ENCODE measurements at places on chromosomes 5 and 9. TPM values are rescaled to one million over a fixed set of nuclear protein-coding genes. Genes with fewer than 3 reads are reported as not detected.

Gene STC2
- not detected for polyA plus RNA-seq

Gene ADGRD2
- not detected for polyA plus RNA-seq

Gene SLC2A6
- polyA plus RNA-seq: 108 TPM

Gene LCP2
- polyA plus RNA-seq: 11.7 TPM

Gene SPINK4
- polyA plus RNA-seq: not detected

Gene ACSL6
- polyA plus RNA-seq: 0.72 TPM

Gene ARAP3
- polyA plus RNA-seq: 0.25 TPM

Gene ZNF79
- polyA plus RNA-seq: 3.3 TPM

Gene LCN1
- polyA plus RNA-seq: not detected

Gene ECSCR
- polyA plus RNA-seq: not detected

Gene CYSRT1
- 0.51 TPM for polyA plus RNA-seq

Gene HRCT1
- polyA plus RNA-seq: not detected

Gene PKN3
- 1.4 TPM for polyA plus RNA-seq

Gene ST8SIA4
- polyA plus RNA-seq: 7.7 TPM

Gene CD14
- polyA plus RNA-seq: 4.3 TPM

Gene CDKN2B-AS1
- 1.0 TPM for polyA plus RNA-seq

Gene LRRC19
- polyA plus RNA-seq: not detected

Gene ARL14EPL
- 0.17 TPM for polyA plus RNA-seq

Gene WDR5
- polyA plus RNA-seq: 18.0 TPM

Gene GPX8
- polyA plus RNA-seq: not detected

Gene NUTM2G
- polyA plus RNA-seq: not detected

Gene OTP
- polyA plus RNA-seq: 0.03 TPM

Data from B cell (primary cell).